ENCODE measurements at places on chromosomes 16 and 17.

DNA sequence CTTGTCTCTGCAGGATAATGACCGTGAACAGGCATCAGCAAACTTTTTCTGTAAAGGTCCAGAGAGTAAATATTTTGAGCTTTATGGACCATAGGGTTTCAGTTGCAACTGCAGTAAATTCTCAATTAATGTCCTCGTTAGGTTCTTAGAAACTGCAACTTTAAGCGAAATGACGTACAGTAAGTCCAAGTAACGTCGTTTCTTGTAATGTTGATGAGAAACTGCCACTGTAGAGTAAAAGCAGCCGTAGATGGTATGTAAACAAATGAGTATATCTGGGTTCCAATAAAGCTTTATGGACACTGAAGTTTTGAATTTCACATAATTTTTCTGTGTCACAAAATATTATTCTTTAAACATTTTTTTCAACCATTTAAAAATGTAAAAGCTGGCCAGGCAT is 4.9 kb downstream of the CHD9 start:
- no peak for DNase-seq

- DNase-seq: no peak
Observed at GRCh38 chr16:21659124-21659523, 4.6 kb upstream of the OTOA start.

- peak; percentile 54 for DNase-seq
Observed at GRCh38 chr17:77449908-77450741, 309.4 kb downstream of the SEC14L1 start.

GRCh38 chr16:9102379-9102778 is 10.9 kb downstream of the HAPSTR1 start:
- DNase-seq: no peak

DNA sequence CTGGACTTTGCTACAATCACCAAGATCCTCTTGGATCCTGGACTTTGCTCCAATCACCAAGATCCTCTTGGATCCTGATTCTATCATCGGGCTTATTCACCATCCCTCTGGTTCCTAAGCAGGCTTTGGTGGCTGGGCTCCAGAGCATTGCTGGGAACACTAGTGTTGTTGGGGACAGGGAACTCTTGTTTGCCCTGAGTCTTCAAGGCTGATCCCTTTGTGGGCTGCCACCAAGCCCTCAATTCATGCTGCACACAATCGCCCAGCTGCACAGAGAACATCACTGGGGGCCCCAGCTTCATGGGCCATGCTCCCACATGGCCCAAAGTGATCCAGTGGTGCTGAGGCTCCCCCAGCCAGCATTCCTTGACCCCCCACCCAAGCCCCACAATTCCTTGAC is 88.3 kb downstream of the TMEM132E start:
- no peak for DNase-seq

- DNase-seq: no peak
Observed at GRCh38 chr17:49494399-49494985, 601 bp upstream of the NGFR start.

DNA sequence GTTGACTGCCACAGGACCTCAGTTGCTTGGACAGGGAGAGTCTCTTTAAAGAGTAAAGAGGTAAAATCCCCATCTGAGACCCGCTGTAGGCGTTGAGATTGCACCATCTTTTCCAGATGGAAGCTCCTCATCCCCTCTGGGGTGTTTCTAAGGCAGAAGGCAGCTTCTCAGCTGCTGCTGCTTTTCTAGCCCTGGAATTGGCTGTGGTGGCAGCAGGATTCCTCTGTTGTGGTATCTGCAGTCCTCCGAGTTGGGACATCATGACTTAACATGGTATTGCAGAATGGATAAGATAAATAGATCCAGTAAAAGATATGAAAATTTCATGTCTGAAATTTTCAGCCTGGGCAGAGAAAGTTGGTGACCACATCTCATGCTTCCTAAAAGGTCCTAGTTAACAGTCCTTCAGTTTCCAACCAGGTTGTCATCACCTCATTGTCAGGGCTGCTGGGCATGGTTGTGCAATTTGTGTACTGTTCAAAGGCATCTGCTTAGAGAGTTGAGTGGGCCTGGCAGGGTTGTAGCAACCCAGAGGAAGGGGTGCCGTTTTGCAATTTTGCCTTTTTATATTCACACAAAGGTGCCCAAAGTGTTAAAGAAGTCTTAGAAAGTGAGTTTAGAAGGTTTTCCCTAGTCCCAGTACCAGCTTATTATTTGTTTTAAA is 150.4 kb downstream of the SPECC1 start:
- no peak for DNase-seq

- no peak for DNase-seq
Observed at GRCh38 chr16:89990799-89991198, 28.5 kb downstream of the DBNDD1 start.

GRCh38 chr17:17696882-17697633 is 15.8 kb downstream of the RAI1 start:
- no peak for DNase-seq

GRCh38 chr17:29390851-29391631 is 878 bp downstream of the TAOK1 start:
- no peak for DNase-seq

Data from stimulated activated CD8-positive, alpha-beta memory T cell treated with anti-CD3 and anti-CD28 coated beads, Interleukin-7, amount 100 ng/mL, for 24 hours (primary cell).